ENCODE measurements at places on chromosomes 3 and 15. TPM values are rescaled to one million over a fixed set of nuclear protein-coding genes. Genes with fewer than 3 reads are reported as not detected.

The GABRB3 gene
- 78.3 TPM for total RNA-seq

The NME9 gene
- total RNA-seq, result not detected

The CD96 gene
- total RNA-seq, result not detected

The RASGRF1 gene
- 0.22 TPM for total RNA-seq

The DPPA4 gene
- not detected for total RNA-seq

The PLCB2 gene
- total RNA-seq, result 1.3 TPM

The EAF2 gene
- 2.8 TPM for total RNA-seq

The CGNL1 gene
- total RNA-seq, result 2.0 TPM

The SLC22A14 gene
- total RNA-seq, result not detected

The CDHR4 gene
- total RNA-seq, result 0.30 TPM

The CMC1 gene
- 51.3 TPM for total RNA-seq

The CTXND1 gene
- not detected for total RNA-seq

The REC114 gene
- not detected for total RNA-seq

The ZNF35 gene
- 6.0 TPM for total RNA-seq

The GOLGA6L24 gene
- not detected for total RNA-seq

The SPATA12 gene
- 0.52 TPM for total RNA-seq

The ATP10A gene
- total RNA-seq, result 6.8 TPM

The TM4SF18 gene
- 44.7 TPM for total RNA-seq

The ATP13A4 gene
- total RNA-seq, result not detected

The C2CD4A gene
- total RNA-seq, result 0.02 TPM

The GLDN gene
- not detected for total RNA-seq

The ACAA1 gene
- total RNA-seq, result 52.8 TPM

The CAMP gene
- not detected for total RNA-seq

The VPS8 gene
- 9.6 TPM for total RNA-seq

The GOLGA8O gene
- total RNA-seq, result 0.19 TPM

The CFAP20DC gene
- 1.7 TPM for total RNA-seq

The DAPK2 gene
- total RNA-seq, result 2.3 TPM

The KIF15 gene
- total RNA-seq, result 8.6 TPM

The CHL1 gene
- not detected for total RNA-seq

The STX19 gene
- not detected for total RNA-seq

All from A549 treated with DMSO at 1 μM for 4 hours (cell line).